Activated naive CD4-positive, alpha-beta T cell treated with Interleukin-2 at 50 U/mL for 16 hours (primary cell): ENCODE measurements at places on chromosomes 5 and 9.

DNA sequence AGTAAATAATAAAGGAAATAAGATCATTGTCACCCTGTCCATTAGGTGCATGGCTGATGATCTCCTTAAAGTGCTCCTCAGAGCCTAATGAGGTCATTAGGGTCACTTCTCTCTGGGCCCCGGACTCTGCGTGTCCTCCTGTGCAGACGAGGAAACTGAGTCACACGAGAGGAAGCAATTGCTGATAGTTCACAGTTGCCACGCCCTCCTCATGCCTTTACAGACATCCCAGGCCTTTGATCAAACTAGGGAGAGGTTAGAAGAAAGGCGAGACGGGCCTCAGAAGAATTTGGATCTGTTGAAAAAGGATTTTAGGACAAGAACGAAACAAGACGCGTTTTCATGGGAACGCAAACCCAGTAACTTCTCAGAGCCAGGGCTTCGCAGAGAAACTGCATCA is 32.0 kb upstream of the MSX2 start:
- DNase-seq = no peak

- DNase-seq = no peak
Measured at GRCh38 chr5:33726422-33727165, 165.2 kb downstream of the ADAMTS12 start.

- DNase-seq = no peak
Measured at GRCh38 chr5:19855931-19856330, 132.1 kb downstream of the CDH18 start.

DNA sequence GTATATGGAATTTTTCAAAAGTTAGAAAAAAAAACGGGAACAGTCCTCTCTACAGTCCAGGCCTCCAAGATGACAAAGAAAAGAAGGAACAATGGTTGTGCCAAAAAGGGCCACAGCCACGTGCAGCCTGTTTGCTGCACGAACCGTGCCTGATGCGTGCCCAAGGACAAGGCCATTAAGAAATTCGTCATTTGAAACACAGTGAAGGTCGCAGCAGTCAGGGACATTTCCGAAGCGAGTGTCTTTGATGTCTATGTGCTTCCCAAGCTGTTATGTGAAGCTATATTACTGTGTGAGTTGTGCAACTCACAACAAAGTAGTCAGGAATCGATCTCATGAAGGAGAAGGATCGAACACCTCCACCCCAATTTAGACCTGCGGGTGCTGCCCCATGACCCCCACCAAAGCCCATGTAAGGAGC is 37.4 kb downstream of the HMGCR start:
- DNase-seq = no peak

GRCh38 chr9:119095072-119095471 is 274.2 kb downstream of the BRINP1 start:
- no peak for DNase-seq

DNA sequence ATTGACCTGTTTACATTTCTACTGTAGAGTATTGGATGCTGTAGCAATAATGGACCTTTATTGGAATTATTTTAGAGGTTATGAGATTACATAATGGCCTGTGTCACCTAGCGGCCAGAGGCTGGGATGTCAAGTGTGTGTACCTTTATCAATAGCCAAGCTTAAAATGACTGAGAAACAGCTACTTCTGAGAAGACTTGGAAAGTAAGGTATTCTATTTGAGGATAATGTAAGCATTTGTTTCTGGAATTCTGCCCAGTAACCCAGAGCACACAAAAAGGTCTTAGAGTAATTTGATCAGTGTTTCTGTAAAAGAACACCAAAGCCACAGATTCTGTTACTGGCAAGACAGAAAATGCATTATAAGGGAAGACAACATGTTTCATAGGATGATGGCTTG is 116.8 kb downstream of the MACIR start:
- no peak for DNase-seq

DNA sequence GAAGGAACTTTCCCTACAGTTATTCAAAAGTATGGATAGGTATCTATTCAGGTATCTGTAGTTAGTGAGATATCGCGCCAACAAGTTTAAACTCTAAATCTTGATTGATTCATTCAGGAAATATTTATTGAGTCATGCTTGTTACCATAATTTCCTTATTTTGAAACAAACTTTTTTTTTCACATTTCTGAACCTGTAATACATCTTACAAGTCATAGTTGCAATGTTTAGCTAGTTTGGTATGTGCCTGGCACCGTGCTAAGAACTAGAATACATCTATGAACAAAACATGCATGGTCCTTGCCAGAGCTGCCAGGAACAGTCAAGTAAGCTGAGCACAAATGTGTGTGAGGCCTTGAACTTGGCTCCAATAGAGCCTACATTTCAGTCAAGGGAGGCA is 226.4 kb downstream of the PCSK5 start:
- no peak for DNase-seq

DNA sequence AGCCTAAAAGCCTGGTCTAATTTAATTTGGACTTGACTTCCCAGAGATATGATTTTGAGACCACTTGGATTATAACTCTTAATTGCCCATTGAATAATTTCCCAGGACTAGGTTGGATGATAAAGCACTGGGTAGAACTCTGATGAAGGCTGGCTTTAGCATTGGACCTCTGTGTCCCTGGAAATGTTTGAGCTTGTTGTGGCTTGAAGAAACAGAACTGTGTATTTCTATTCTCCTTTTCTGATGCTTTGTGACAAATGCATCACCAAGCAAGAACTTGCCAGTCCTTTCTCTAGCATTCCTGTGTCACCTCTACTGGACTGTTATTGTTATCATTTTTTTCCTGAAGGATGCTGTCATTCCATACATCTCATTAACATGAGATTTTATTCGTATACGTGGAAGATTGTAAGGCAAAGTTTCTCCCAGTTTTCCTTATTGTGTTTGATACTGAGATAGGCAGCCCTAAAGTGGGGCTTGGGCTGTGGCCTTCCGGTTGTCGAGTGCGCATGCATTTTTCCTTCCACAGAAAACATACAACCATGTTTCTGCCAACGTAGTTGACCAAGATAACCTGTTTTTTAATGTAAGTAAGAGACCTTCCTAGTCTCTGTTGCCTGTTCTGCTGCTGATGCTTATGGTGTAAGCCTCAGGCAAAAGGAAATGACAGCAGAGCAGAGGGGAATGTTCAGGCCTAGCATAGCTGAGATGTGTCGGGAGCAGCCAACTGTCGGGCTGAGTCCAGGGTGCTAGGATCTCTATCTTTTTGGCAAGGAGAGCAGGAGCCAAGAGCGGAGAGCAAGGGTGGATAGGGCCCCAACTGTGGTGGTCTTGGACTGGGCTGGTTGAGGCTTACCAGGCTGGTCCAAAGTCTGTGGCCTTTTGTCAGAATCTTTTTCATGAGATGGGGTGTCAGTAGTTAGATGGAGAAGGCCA is 2.3 kb downstream of the NTRK2 start:
- DNase-seq = no peak

- no peak for DNase-seq
Measured at GRCh38 chr5:134083517-134083916, 31.0 kb upstream of the TCF7 start.

DNA sequence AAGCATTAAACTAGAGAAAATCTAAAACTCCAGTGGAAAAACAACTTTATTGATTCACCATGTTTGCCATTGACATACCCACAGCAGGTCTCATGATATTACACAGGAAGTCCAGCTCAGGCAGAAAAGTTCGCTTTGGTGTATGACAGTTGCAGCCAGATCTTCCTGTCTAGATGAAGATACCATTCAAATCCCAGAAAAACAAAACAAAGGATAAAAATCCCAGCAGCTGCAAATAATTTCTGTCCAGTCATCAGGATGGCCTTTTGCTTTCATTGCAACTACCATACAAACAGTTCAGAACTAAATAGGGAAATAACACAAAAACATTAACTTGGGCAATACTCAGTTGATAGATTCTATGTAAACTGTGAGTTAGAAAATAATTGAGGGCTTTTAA is 136.0 kb upstream of the NREP start:
- DNase-seq = no peak

- no peak for DNase-seq
Measured at GRCh38 chr5:179185941-179186411, 125.8 kb downstream of the ZNF354C start.

- no peak for DNase-seq
Measured at GRCh38 chr5:156722358-156722757, 127.7 kb upstream of the PPP1R2B start.

DNA sequence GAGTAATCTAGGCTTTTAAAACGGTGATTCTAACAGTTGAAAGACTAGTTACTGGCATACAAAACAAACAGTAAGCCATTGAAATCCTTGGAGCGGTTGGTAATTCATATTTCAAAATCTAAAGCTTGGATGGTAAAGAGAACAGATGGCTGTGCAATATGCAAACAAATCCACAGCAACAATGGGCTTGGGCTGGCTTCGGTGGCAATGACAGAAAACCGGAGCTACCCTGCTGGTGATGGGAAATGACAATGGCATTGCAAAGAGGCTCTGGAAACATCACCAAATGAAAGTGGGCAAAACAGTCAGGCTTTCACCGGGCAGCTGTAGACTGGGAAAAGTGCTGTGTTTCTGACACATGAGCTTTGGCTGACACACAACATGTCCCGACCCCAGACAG is 42.2 kb downstream of the MED27 start:
- DNase-seq = no peak

DNA sequence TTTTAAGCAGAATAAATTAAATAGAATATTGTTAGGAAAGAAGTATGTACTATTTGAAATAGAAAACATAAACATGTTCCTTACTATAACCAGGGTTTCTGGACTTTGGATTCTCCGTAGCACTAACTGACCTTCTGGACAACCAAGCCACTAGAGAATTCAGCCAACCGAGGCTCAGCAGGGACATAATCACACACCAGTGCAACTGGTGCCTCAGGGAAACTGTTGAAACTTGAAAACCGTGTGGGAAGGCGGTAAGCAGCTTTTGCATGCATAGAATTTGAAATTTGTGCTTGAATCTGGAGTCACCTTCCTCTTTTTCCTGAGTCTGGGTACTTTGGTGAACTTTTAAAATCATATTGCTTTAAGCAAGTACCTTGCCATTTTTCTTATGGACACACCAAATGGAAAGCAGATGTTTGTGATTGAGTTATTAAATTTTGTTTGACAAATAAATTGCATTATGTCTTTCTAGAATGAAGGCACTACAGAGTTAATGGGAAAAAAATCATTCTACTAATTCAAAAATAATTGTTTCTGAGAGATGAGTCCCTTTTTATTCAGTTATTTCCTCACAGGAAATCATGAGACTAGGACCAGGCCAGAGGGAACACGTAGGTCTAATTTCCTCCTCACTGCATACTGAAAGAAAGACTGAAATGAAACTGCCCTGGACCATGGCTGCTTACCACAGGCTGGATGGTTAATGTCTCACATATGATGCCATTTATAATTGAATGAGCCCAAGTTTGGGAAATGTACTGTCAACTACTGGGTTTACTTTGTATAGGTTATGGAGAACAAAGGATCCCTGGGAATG is 20.6 kb upstream of the SCAMP1 start:
- DNase-seq = no peak

GRCh38 chr5:140635291-140636257 is 2.6 kb upstream of the CD14 start:
- DNase-seq = no peak

DNA sequence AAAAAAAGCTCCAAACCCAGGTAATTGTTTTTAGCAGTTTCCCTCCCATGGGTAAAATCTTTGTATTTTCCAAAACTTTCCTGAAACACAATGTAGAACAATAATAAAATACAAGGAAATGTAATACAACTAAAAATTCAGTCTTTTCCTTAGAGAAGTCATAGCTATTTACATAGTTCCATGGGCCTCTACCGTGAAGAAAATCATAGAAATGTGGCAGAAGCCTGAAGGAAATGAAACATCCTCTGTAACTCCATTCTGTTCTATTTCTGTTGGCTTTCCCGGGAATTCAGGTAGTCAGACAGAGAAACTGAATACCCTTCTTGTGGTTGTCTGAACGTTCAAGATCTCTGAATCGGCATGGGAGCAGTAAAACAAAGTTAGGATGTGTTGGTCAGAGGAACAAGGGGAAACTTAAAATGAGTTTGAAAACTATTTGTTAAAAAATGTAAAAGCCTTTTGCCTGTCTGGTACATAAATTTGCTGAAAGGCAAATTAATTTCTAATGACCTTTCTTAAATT is 202.4 kb upstream of the ZNF608 start:
- DNase-seq = no peak

DNA sequence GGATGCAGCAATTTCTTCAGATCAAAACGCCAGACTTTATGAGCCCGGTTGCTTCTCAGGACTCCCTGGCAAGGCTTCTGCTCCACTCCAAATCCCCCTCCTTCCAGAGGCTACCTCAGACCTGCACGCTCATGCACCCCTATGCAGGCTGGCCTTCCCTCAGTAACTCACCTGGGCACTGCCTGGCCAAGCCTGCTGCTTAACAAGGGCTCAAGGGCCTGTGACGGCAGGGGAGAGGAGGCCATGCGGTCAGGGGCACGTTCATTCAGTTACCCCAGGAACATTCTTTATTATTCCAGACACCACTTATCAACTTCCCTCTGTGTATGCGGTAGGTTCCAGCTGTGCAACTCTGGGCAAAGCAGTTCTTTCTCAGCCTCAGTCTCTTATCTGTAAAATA is 79.6 kb downstream of the HRH2 start:
- no peak for DNase-seq

- DNase-seq = no peak
Measured at GRCh38 chr5:75366787-75367186, 29.8 kb downstream of the HMGCR start.

DNA sequence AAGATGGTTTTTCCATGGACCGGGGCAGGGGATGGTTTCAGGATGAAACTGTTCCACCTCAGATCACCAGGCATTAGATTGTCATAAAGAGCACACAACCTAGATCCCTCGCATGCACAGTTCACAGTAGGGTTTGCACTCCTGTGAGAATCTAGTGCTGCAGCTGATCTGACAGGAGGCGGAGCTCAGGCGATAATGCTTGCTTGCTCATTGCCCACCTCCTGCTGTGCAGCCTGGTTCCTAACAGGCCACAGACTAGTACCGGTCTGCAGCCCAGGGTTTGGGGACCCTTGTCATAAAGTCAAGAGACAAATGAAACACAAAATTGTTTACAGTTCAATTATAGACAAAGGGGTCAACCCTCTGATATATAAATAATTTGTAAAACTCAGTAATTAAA is 101.7 kb downstream of the RANBP17 start:
- no peak for DNase-seq

DNA sequence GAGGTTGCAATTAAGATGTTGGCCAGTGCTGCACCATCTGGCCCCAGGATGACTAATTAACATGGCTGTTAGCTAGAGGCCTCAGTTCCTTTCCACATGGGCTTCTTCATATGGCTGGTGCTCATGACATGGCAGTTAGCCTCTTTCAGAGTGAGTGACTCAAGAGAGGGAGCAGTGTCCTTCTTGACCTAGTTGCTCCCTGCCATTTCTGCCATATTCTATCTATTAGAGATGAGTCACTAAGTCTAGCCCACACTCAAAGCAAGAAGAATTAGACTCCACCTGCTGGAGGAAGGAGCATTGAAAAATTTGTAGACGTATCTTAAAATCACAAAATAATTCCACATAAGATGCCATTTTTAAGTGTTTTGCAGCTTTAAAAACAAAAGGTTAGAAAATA is 651.2 kb upstream of the CCNG1 start:
- DNase-seq = no peak

DNA sequence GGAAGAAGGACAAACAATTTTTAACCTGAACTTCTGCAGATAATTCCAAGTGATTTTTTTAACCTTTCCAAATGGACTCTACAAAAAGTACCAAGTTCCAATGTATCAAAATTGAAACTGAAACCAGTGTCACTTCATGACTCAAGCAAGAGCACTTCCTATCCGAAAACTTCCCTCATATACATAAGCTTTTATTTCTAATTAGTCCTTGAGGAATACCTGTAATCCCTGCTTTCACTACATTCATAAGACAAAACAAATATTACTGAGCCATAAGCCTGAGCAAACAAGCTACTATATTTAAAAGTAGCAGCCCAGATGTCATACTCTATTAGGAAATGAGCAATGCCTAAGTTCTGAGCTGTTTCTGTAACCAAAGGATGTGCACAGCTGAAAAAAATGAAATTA is 224.4 kb downstream of the EBF1 start:
- no peak for DNase-seq
